Stimulated activated CD8-positive, alpha-beta memory T cell treated with anti-CD3 and anti-CD28 coated beads, Interleukin-15, amount 100 ng/mL, for 4 hours (primary cell): ENCODE measurements at places on chromosomes 16 and 17.
A peak's percentile ranks its signal among the peaks of the same experiment; 100 is the strongest.

- no peak for DNase-seq
These were observed 398.5 kb downstream of the ZFHX3 start for GRCh38 chr16:72649254-72649944.

- DNase-seq = no peak
These were observed 327.9 kb downstream of the HS3ST4 start for GRCh38 chr16:26019381-26020242.

DNA sequence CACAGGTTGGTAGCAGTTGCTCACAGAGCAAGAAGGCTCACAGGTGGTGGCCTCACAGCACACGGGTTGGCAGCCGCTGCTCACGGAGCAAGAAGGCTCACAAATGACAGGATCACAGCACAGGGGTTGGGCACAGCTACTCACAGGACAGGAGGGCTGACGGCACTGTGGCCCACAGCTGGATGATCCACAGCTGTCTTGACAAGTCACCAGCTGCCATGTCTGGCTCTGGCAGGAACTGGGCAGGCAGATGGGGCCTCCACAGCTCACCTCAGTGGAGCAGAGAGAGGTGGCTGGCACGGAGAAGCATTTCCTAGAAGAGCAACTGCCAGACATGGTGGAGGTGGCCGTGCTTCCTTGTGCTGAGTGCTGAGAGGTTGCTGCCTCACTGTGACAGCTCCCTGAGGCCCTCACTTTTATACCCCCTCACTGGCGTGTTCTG, at the start of gene KRTAP16-1:
KRTAP16-1 (minus strand) TSS at position 392 of the 442 bp plus-strand sequence; CDS start at position 336, 56 bp downstream.
- DNase-seq = peak; percentile 18

GRCh38 chr17:76791053-76791980, 53.4 kb downstream of the MFSD11 start:
- no peak for DNase-seq

DNA sequence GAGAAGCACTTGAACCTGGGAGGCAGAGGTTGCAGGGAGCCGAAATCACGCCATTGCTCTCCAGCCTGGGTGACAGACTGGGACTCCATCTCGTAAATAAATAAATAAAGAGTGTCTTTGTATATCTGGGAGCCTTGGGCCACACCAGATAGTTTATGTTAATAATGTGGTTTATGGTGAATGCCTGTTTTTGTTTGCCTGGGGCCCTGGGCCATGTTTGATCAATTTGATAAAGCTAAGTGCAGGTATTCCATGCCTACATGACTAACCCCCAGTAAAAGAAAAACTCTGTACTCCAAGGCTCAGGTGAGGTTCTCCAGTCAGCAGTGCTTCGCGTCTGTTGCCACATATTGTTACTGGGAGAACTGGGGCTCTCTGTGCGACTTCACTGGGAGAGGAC, 15.1 kb downstream of the SCIMP start:
- DNase-seq = no peak

DNA sequence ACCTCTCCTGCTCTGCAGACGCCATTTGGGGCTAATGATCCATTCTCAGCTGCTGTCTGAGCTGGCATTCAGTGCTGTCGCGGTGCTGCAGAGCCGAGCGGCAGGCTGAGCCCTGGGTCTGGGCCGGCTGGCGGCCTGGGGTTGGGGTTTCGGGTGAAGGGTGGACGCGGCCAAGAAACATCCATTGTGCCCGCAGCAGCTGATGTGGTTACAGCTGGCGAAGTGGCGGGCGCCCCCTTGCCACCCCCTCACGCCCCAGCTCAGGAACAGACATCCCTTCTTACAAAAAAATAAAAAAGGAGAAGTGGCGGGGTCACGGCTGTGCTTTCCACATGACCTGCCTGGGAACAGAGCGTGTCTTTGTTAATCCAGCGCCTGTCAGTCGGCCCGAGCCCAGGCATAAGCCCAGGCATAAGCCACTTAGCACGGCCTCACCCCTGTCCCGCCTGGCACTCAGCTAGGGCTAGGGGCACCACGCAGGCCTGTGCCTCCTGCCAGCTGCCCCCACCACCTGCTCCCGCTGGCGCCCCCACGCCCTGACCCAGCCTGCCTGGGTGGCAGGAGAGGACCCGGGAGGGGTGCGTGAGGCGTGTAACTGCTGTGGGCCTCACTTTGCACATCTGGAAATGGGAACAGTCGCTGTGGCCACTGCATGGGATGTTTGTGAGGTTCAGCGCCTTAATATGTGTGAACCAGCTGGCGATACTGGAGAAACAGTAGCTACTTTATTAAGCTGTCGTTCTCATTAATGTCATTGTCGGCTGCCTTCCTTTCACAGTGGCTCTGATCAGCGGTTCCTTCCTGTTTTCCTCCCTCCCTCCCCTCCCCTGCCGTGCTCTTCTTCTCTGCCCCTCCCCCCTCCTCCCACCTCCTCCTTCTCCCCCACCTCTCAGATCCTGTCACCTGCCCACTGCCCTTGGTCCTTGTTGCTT, 197.7 kb upstream of the CIBAR2 start:
- DNase-seq = no peak

GRCh38 chr17:61275395-61275794, 124.2 kb upstream of the TBX2 start:
- DNase-seq = no peak

DNA sequence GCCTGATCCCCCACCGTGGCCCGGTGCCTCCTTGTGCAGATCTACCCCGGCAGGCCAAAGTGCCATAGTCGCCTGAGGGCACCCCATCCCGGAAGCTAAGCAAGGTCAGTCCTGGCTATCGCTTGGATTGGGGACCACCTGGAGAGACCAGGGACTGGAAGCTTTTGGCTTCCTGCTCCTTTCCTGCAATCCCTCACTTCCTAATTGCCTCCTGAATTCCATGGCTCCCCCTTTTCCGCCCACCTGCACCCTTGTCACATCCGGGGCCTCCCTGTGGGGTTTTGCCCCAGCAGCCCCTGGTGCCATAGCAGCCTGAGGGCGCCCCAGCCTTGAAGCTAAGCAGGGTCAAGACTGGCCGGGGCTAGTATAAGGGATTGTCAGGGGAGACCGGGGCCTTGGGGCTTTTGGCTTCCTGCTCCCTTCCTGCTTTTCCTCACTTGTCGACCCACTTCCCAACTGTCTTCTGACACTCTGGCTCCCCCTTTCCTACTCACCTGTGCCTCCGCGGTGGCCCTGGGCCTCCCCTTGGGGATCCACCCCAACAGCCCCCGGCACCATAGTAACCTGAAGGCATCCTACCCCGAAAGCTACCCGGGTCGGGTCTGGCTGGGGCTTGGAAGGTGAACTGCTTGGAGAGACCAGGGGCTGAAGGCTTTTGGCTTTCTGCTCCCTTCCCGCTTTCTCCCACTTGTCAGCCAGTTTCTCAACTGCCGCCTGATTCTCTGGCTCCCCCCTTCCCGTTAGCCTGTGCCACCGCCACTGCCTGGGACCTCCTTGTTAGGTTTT, 2293.6 kb downstream of the TP53TG3F start:
- no peak for DNase-seq

GRCh38 chr16:10562361-10562899, 18.0 kb downstream of the EMP2 start:
- DNase-seq = no peak

- no peak for DNase-seq
These were observed 34.9 kb downstream of the GNAO1 start for GRCh38 chr16:56226187-56226586.

GRCh38 chr17:63841350-63842172, 924 bp downstream of the SMARCD2 start:
- DNase-seq = no peak

DNA sequence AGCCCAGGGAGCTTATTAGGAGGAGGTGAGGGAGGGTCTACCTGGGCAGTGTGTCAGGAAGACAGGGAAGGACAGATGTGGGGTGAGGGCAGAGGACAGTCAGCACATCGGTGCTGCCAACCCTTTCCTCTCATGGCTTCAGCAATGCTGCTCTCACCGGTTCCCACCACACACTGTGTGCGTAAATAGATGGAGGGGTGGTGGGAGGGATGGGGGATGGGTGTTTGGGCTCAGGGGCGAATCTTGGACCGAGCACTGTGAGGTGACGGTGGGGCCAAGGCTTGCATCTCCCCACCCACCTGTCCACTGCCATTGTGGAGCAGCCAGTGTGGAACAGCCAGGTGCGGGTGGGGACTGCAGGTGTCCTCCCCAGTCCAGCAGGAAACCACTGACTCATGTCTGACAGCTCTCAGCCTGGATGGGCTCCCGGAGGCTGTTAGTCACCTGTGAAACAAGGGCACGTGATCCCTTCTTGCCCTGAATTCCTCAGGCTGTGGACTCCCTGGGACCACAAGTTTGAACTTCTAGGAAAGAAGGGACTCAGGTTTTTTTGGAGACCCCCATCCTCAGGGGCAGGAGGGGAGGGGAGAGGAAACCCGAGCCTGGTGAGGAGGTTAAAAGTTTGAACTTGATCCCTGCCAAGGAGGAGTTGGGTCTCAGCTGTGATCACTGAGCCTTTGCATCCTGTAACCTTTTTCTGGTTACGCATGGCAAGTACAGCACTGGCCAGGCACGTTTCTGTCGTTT, 42.7 kb upstream of the SMPD3 start:
- DNase-seq = no peak

DNA sequence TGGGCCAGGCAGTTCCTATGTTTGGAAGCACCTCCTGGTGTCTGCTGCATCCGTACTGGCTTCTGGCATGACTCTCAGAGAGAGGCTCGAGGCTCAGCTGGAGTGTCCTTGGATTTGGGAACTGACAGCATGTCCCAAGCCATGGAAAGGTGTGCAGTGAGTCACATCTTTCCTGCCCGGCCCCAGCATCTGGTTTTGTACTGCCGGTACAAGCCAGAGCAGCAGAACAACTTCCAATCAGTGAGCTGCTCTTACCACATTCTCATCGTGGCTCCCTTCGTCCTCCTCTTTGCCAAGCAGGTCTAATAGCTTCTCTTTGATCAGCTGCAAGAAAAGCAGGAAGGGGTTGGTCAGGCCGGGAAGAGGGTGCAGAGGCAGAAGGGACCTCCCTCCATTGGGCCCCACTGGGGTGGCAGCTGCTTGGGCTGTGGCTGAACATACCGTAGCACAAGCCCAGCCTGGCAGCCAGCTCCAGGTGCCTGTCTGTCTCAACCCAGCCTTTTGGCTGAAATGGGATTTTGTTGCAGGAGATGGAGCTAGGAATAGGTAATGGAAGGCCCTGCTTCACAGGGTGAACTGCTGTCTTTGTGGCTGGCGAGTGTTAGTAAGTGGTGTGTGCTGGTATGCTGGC, 24.2 kb downstream of the SPACA3 start:
- DNase-seq = no peak

DNA sequence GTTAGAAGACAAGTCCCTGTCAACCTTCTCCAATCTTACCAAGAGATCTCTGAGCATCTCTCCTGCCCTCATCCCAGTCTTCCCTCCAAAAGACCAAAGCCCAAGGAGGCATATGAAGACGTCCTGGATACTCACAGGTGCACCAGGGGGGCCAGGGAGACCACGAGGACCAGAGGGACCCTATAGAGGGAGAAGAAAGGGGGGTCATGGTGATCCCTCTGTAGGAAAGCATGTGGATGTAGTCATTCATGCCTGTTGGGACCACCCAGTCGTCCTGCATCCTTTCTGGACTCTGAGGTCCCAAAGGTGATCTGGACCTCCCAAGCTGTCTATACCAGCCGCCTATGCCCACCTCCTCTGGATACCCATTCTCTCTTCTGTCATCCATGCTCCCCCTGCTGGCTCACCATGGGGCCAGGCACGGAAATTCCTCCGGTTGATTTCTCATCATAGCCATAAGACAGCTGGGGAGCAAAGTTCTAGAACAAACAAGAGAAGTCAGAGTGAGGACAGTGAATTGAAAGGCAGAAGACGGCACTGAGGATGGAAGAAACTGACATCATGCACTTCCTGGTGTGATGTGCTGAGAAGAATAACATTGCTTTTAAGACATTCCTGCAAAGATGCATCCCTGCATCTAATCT, 3.3 kb downstream of the COL1A1 start:
- peak; percentile 28 for DNase-seq

- DNase-seq = no peak
These were observed 6.6 kb downstream of the KRABD2 start for GRCh38 chr17:8369944-8370343.

- no peak for DNase-seq
These were observed 16.1 kb downstream of the VASN start for GRCh38 chr16:4387781-4388180.

- no peak for DNase-seq
These were observed 12.7 kb downstream of the CDC27 start for GRCh38 chr17:47176389-47176826.

DNA sequence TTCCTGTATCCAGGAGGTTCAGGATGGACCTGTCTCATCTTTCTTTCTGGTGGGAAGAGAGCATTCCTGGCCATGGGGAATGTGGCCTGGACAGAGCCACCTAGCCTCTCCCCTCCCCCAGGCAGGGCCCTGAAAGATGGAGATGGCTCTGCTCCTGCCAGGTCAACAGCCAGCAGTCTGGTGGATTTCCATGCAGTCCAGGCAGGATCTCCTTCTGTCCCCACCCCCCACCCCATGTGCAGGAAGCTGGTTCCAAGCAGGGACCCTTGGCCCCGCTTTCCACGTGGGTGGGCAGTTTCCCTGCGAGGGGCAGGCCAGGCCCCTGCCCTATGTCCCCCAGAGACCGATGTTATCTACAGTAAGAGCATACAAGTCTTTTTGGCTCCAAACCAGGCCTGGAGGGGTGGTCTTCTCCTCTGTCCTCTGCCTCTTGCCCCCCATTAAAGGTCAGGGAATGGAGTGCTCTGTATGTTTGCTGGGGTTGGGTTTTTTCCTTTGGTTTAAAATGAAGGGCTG, 240.5 kb downstream of the SEC14L1 start:
- no peak for DNase-seq

DNA sequence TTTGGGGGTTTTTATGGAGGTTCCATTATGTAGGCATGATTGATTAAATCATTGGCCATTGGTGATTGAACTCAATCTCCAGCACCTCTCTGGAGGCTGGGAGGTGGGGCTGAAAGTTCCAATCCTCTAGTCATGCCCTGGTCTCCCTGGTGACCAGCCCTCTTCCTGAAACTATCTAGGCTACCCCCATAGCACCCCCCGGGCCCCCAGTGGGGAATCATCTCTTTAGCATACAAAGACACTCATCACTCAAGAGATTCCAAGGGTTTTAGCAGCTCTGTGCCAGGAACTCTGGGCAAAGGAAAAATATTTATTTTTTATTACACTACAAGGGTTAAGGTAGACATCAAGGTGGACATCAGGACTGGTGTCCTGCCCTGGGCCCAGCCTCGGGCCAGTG, 10.6 kb downstream of the SLC46A1 start:
- DNase-seq = no peak
